ENCODE measurements at places on chromosomes 6 and 20. TPM values are rescaled to one million over a fixed set of nuclear protein-coding genes. Genes with fewer than 3 reads are reported as not detected.

MATN4 gene
- not detected for polyA plus RNA-seq

IPCEF1 gene
- 80.9 TPM for polyA plus RNA-seq

NKX2-4 gene
- not detected for polyA plus RNA-seq

SNPH gene
- polyA plus RNA-seq = 5.2 TPM

MOXD1 gene
- polyA plus RNA-seq = not detected

DNA sequence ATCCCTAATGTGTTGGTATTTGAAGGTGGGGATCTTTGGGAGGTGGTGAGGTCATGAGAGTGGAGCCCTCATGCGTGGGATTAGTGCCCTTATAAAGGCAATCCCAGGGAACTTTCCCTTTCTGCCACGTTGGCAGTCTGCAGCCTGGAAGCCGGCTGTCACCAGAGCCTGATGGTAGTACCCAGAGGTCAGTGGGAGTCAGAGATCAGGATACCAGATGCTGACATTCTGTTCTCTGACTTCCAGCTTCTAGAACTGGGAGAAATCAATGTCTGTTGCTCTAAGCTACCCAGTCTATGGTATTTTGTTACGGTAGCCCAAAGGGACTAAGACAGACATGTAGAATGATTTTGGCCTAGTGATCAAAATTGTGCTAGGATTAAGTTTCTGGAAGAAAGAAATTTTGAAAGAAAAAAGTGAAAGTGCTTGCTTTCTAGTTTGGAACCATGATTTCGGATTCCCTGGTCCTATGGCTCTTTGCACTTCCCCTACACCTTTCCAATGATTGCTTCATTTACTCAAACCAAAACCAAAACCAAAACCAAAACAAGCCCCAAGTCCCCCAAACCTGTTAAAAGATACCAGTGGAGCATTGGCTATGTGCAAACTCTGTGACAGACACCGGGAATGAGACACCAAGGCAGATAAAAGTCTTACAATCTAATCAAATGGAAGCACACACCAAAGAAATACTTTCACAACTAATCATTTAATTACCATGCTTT lies 173.7 kb upstream of the ZNF217 start:
- DNase-seq = no peak

DNA sequence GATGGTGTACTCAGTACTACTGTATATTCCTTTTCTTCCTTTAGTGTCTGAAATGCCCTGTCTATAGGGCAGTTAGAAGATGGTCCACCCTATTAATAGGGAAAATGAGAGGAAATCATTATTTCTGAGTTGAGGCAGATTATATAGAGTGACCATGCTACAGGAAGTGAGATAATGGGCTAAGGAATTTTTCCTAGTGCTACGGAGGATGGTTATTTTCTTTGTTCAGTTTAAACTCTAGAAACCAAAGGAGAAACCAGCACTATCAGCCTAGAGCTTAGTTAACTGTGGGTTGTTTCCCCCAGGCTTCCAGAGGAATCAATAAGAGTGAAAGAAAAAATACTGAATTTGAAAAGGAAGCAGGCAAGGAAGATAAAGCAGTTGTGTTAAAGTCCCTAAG lies 474 bp downstream of the TSBP1 start:
- DNase-seq = no peak

DNA sequence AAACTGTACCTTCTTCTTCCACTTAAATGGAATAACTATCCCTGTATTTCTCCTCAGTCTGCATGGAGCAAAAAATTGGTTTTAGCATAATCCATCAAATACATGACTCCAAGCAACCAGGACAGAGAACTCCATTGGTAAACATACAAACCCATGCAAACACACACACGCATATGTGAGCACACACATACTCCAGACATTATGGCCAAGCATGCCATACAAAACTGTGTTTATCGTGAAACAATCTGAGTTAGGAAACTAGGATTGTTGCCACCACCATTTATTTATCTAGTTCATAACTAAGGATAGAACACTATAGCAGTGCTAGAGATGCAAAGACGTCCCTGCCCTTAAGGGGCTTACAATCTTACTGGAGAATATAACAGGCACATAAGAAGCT lies 206.0 kb upstream of the SHLD1 start:
- no peak for DNase-seq

- DNase-seq = peak; percentile 58
Measured at GRCh38 chr6:30877419-30878262, 6.7 kb upstream of the DDR1 start.

DNA sequence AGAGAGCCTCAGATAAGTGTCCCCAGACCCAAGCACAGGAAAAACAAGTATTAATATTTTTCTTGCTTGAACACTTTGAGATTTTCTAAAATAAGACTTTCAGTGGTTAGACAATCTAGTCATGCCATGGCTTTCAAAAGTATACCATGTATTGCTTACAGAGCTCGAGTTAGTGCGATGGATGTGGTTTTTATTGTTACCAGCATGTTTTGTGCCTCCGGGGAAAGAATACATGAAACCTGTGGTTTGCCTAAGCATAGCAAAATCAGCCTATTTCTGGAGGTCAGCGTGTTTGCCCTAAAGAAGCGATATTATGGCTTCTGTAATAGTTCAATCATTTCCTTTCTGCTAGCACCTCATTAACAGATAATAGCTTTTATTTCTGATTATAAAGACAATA lies 21.6 kb downstream of the RIN2 start:
- no peak for DNase-seq

GRCh38 chr6:66638099-66638498 lies 931.1 kb upstream of the EYS start:
- no peak for DNase-seq

DNA sequence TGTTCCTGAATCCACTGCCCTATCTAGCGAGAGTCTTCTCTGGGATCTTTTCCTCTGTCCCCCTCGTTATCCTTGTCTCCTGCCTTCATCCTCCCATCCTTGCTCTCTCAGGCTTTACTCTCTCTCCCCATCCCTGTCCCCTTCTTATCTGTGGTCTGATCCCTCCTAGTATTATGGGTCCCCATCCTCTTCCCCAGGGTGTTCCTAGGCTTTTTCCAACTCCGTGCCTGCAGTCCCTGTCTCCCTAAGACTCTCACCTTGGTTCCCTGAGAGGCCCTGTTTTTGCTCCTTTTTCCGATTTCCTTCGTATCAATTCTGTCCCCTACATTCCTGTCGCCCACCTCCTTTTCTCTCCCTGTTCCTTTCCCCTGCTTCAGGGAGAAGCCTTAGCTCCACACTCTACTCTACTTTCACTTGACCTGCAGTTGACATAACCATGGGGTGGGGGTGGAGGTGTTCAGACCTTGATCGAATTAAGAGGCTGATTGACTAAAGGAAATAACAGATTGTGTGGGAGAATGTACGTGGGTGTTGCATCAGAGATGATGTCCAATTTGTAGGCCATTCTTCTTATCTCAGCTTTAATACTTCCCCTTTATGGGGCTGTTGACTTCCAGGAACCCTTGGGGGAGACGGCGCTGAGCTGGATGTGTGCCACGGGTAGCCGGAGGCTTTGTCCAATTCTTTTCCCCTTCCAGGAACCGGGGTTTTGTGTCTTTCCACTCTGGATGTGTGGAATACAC lies 905 bp downstream of the PPARD start:
- DNase-seq = no peak

DNA sequence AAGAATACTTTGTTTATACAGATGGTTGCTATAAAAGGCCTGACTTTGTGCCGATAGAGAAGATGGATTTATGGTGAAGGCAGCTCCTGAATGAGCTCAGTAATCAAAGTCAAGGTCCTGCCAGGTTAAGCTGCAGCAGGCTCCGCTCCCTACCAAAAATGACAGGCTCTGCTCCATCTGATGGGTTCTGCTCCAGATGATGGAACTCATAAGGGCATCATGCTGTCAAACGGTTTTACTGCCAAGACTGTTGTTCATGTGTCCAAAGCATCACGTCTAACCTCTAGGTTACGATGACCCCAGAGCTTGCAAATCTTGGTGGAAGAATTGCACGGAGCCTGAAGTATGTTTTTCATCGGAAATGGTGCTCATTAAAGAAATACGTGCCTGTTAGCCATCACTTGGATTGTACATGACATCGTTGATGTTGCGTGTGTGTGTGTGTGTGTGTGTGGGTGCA lies 19.2 kb upstream of the PTGIS start:
- no peak for DNase-seq

All from naive thymus-derived CD8-positive, alpha-beta T cell (primary cell).